Bladder microvascular endothelial cell (primary cell): ENCODE measurements at places on chromosomes 7 and 10. TPM values are rescaled to one million over a fixed set of nuclear protein-coding genes. Genes with fewer than 3 reads are reported as not detected.

The TUBB8 gene
- total RNA-seq: not detected in 2 replicates

The EPHB6 gene
- under 0.01 TPM in 1 of 2 replicates, not detected in the other for total RNA-seq

The NUDT5 gene
- total RNA-seq: 53.3 and 71.1 TPM in 2 replicates

The IFIT1B gene
- not detected in 2 replicates for total RNA-seq

The PILRA gene
- total RNA-seq: 0.06 and 0.16 TPM in 2 replicates

The CRPPA gene
- 0.97 and 2.1 TPM in 2 replicates for total RNA-seq

The ELFN1 gene
- total RNA-seq: 0.57 and 0.81 TPM in 2 replicates

The ZPBP gene
- total RNA-seq: not detected in 2 replicates

The AKAP9 gene
- total RNA-seq: 22.0 and 61.9 TPM in 2 replicates

The PON1 gene
- total RNA-seq: under 0.01 TPM in 1 of 2 replicates, not detected in the other

The BET1 gene
- total RNA-seq: 20.6 and 37.4 TPM in 2 replicates

The AKR1C8 gene
- total RNA-seq: 0.16 TPM in 1 of 2 replicates, not detected in the other

The NCF1 gene
- not detected in 2 replicates for total RNA-seq

The CACNA2D1 gene
- total RNA-seq: 12.8 and 24.1 TPM in 2 replicates

The MKX gene
- total RNA-seq: under 0.01 and 0.19 TPM in 2 replicates

The VWDE gene
- total RNA-seq: under 0.01 and 0.13 TPM in 2 replicates

The NEUROD6 gene
- not detected in 2 replicates for total RNA-seq

The AQP1 gene
- total RNA-seq: 2.1 and 12.5 TPM in 2 replicates

The FKBP6 gene
- total RNA-seq: not detected in 2 replicates

The PTF1A gene
- total RNA-seq: not detected in 2 replicates

The HMX2 gene
- not detected in 2 replicates for total RNA-seq
